ENCODE measurements at places on chromosomes 3 and 15. TPM values are rescaled to one million over a fixed set of nuclear protein-coding genes. Genes with fewer than 3 reads are reported as not detected.

DNA sequence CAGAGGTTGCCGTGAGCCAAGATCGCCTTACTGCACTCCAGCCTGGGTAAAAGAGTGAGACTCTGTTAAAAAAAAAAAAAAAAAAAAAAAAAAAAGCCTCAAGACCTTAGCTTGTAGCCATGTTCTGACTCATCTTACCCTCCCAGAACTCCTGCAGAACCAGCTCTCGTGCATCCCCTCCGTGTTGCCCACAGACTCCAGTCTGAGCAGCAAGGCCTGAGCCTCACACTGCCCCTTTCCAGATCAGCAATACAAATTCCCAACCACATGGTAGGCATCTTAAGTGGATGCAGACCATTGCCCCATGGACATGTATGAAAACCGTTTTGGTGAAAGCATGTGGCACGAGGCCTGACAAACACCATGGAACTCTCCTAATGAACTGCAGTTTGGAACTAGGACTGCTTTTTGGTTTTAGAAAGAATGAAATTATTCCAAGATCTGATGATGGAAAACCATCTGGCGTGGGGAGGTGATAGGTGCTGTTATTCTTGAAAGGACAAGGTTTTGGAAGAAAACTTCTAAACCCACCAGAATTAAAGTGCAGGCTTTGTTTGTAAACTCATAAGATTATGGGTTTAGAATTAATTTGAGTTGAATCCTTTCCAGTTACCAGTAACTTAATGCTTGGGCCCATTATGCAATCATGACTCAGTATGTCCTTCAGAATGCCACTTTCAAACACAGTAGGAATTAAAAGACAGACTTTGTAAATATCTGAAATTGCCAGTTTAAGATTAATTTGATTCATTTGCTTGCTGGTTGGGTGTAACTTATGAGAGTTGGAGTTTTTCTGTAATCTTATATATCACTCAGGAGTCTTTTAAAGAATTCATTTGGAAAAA is 163.7 kb upstream of the LRTM1 start:
- no peak for DNase-seq

DNA sequence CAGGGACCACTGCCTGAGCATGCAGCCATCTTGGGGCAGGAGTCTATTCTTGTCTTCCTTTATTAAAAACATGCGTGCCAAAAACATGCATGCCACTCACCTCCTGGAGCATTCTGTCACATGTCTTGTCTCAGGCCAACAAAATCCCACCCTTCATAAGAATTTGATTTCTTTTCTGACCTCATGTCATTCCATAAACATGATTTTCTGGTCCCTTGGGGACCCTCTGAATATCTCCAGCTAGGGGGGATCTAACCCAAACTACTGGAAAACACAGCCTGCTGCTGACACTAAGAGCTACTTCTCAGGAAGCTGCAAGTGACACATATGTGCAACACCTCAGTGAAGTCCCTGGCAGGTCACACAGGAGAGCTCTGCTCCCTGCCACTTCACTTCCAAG is 26.8 kb upstream of the NOX5 start:
- no peak for DNase-seq

Gene MUC4
- total RNA-seq: not detected

Gene ABHD10
- 51.7 TPM for total RNA-seq

Gene GXYLT2
- 9.8 TPM for total RNA-seq

Gene NRG4
- total RNA-seq: not detected

DNA sequence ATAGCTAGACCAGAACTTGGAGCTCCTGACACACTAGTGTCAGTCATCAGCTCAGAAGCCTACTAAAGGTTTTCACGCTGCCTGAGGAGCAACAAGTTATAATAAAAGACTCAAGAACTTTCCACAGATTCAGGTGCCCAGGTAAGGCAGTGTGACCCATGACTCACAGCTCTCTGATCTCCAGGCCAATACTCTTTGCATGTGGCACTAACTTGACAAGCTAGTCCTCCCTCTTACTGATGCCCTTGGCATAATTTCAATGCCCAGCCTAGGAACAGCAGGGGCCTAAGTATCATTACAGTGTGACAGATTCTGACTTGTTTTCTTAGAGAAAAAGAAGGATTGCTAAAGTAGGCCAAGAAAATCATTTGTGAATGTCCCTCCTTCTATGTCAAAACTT is 38.4 kb downstream of the MEIS2 start:
- no peak for DNase-seq

Gene ARGFX
- not detected for total RNA-seq

DNA sequence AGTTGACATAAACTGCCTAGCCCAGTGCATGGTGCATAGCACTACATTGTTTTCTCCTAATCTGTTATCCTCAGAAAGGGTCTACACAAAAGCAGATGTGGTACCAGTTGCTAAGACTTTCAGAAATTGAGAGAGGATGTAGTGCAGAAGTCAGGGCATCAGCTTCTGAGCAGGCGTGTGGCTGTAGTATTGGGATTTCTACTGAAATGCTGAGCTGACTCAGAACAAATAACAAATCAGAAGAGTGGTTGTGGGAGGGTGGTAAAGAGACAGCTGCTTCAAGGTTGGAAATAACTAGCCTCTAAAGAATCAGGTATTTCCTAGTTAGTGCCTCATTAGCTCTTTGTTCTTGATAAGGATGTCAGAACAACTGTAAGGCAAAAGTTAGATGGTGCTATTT is 161.3 kb downstream of the AKAP13 start:
- DNase-seq: no peak

DNA sequence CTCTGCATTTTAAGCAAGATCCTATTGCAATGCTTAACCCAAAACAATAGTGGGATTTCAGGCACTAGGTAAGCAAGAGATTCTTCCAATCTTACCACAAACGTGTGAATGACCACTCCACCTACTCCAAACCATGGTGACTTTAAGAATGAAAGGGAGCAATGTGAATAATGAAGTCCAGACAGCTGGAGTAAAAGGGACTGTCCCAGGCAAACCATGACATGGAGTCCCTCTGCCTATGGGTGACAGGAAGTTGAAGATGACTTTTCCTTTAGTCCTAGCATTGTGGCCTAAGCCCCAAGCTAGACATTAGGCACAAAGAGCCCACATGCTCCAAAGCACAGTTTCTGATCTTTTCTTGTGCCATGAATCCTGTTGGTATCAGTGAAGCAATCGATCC is 179.0 kb downstream of the SHQ1 start:
- no peak for DNase-seq

DNA sequence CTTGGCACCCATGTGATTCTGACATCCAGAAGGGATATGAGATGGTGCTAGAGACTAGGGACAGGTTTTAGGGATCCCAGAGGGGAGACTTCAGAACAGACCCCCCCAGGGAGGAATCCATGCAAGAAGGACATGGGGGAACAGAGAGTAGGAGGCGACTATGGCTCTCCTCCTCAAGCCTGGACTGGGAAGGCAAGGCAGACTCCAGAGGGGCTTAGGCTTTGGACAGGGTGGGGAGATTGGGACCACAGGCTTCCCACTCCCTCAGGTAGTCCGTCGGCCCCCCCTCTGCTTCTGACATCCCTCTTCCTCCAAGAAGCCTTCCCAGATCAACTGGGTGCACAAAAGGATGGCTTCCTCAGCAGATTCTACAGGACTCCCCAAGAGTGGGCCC is 3.0 kb upstream of the VIPR1 start:
- no peak for DNase-seq

DNA sequence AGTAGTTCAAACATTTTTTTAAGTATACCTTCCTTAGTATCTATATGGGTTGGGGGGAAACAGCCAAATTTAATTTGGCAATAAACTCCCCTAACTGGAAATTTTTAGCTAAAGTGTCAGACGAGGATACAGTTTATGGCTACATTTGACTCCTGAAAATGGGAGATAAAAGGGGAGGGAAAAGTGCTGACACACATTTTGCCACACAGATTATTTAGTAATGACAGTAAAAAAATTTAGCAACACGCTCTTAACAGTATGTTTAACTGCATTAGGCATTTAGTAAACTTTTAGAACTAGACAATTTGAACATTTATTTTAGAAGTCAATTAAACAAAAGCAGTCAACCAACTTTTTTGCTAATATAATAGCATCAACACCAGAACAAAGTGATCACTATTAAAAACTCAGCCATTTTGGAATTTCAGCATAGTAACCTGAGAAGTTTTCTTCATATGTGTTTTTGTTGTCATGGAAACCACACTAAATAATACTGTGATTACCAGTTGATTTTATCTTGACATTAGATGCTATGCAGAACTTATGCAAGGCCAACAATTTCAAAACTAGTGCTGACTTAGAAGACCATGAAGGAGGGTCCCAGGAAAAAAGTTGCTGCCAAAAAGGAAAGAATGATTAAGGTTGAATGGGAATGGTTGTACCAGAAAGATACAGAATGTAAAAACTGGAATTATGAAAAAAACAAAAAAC is 47.0 kb upstream of the TFG start:
- DNase-seq: no peak

- no peak for DNase-seq
Observed at GRCh38 chr3:132283440-132283839, 33.8 kb upstream of the ACP3 start.

DNA sequence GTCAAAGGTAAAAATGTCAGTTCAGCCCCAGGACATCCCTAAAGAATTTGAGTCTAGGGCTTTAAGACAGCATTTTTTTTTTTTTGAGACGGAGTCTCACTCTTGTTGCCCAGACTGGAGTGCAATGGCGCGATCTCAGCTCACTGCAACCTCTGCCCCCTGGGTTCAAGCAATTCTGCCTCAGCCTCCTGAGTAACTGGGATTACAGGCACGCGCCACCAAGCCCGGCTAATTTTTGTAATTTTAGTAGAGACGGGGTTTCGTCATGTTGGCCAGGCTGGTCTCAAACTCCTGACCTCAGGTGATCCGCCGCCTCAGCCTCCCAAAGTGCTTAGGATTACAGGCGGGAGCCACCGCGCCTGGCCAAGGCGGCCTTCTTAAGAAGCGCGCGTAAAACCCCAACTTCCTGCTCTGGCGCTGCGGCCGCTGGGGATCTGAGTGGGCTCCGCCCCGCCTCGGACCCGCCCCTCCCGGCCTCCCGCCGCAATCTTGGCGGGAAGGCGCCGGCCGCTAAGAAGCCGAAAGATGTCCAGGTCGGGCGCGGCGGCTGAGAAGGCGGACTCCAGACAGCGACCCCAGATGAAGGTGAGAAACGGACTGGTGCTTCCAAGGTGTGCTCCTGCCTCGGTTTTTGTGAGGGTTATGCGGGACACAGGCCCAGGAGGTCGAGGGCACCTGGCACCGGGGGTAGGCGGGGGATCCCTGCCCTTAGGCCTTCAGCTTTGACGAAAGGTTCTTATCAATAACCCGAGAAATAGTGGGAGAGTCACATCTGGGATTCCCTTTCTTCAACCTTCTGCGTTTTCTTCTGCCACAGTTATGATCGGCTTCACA is at the start of gene WDR76:
WDR76 (plus strand) TSS at position 495 of the 834 bp plus-strand sequence; CDS start at position 526, 31 bp downstream.
- DNase-seq: peak; percentile 94

Gene SOX14
- total RNA-seq: not detected

Gene FBXW12
- not detected for total RNA-seq

Gene SEMA6D
- total RNA-seq: 17.7 TPM

Gene PARP9
- 14.0 TPM for total RNA-seq

- DNase-seq: no peak
Observed at GRCh38 chr3:105561876-105562275, 195.2 kb downstream of the ALCAM start.

Gene MESP1
- total RNA-seq: 7.4 TPM

- no peak for DNase-seq
Observed at GRCh38 chr15:47513471-47513870, 203.8 kb upstream of the SEMA6D start.

DNA sequence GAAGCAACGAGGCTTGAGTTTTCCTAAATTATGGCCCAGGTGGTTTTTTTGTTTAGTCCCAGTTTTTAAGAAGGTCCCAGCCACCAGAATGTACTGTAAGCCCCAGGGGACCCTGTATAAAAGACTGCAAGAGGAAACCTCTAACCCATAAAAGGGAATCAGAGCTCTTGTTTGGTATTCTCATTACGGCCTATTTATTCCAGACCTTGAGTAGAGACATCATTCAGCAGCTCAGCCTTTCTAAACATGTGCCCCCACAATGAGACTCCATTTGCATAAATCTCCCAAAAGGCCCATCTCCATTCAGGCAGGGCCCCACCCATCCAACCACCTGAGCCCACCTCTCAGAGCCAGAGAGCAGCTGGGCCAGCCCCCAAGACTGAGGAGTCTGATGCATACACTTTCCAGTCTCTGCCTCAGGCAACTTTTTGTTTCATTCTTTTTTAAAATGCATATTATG is 25.7 kb downstream of the ZDHHC3 start:
- no peak for DNase-seq

Gene MORC1
- total RNA-seq: not detected

- DNase-seq: peak; percentile 2
Observed at GRCh38 chr3:46971742-46972141, 4.8 kb downstream of the CCDC12 start.

DNA sequence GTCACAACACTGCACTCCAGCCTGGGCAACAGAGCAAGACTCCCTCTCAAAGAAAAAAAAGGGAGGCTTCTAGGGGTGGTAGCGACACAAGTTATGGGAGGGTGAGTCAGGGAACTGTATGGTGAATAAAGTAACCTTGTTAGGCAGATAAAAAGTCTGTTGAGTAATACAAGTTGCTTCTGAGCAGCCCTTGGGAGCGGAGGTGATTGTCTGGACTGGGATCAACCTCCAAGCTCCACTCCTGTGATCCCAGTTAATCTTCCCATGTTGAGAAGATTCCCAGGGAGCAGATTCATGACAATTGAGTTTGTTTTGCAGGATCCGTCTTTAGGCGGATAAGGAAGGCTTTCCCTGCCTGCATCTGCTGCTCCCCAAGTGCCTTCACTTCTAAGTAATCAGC is 335.9 kb downstream of the THSD4 start:
- DNase-seq: no peak

DNA sequence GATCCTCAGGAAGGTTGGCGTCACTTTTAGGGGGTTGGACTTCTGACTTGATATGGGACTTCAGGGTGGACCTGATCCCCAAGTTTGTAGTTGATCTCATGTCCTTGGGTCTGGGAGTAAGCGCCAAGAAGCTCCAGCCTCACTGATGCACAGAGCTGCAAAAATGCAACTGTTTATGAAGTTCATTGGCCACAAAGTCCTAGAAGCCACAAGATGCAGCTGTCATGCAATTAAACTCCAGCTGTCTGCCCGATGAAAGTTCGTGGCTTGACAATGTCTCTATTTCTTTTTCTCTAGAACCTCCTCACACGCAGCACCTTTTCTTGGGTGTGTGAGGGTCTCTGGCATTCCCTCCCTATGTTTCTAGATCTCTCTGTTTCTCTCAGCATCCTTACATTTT is 9.2 kb upstream of the ACAN start:
- no peak for DNase-seq

Gene MFAP1
- total RNA-seq: 18.9 TPM

- no peak for DNase-seq
Observed at GRCh38 chr15:68610825-68611224, 32.0 kb downstream of the CORO2B start.

GRCh38 chr3:57160765-57161538 is 4.2 kb downstream of the IL17RD start:
- DNase-seq: no peak

- no peak for DNase-seq
Observed at GRCh38 chr3:24853685-24854490, 359.2 kb upstream of the THRB start.

Gene MAP1A
- total RNA-seq: 21.4 TPM

Measured in Right ventricle myocardium inferior (tissue), 1 donor.